ENCODE measurements at places on chromosomes 4 and X.

DNA sequence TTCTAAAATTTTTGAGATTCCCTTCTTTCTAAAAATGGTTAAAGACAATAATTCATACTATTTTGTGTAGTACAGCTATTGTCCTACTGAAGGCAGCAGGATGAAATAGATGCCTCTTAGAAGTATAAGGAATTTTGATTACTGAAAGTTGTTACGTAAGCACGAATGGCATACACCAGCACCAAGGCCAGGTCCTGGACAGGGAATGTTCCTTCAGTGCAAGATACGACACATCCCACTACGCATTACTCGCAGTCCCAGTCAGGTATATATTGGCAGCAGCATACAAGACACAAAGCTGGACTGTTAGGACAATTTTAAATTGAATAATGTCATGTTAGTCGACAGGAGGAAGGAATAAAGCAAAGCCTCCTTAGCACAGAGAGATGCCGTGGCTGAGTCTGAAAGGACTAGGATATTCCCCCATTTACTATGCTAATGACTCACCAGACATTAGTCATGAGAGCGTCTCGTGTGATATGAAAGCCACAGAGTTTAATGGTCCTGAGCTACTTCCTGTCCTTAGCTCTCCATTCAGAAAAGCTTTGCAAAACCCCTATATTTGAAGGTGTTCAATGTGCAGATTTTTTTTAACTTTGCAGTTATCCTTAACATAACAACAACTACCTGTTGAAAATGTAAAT, 504.3 kb downstream of the FAM133A start:
- DNase-seq, result no peak

DNA sequence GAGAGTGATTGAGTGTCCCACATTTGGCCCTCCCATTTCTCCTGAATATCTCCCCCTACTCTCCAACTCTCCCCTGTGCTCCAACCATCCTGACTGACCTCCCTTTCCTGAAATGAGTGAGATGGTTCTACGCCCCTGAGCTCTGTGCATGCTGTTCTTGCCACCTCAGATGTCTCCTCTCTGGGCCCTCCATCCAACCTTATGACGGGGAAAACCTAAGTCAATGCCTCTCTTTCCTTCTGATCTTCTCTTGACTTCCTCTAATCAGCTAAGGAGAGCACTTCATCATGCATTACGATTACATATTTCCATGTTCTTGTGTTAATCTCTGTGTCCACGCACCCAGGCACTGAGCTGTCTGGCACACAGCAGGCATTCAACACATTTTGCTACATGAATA, 1.1 kb upstream of the TNIP3 start:
- DNase-seq, result no peak

GRCh38 chr4:90960840-90961239, 833.6 kb downstream of the CCSER1 start:
- DNase-seq, result no peak

DNA sequence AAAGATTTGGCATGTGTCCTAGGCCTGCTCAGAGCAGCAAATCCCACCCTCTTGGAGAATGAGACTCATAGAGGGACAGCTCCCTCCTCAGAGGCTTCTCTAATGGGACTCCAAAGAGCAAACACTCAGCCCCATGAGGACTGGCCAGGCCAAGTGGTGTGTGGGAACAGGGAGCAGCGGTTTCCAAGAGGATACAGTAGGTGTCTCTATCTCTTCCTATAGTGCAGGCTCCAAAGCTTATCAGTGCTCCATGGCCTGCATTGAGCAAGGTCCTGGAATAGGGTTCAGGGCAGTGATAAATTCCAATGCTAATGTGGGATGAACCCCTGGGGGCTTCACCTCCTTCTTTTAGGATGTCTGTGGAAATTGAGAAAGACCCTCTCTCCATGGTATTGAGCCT, 15.7 kb upstream of the MAGEA10 start:
- no peak for DNase-seq

DNA sequence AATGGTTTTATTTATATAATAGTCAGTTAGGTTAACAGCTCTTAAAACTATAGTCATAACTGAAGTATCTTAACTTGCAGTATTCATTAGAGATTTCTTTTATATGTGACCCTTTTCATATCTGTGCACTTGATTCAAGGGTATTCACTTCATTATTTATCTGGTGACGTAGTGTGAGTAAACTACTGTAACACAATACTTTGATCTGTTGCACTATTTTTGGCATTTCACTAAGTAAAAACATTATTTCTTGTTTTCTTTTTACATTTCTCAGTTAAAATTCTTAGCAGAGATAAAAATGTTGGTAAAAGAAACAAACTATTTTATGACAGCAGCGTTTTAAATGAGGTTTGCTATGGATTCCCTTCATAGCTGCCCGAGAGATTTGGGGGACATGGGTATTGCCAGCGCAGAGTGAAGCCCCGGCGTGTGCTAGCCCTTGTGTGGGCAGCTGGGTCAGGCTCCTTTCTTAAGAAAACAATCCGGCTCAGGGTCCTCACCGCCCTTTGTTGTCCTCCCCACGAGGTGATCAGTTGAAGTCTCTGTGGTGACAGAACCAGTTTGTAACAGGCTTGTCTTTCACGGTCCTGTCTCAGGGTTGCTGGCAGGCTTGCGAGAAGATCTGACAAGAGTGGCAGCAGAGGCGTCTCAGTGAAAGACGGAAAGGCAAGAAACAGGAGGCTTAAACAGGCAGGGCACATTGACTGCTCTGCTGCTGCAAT, 293.4 kb downstream of the BMPR1B start:
- DNase-seq, result no peak

DNA sequence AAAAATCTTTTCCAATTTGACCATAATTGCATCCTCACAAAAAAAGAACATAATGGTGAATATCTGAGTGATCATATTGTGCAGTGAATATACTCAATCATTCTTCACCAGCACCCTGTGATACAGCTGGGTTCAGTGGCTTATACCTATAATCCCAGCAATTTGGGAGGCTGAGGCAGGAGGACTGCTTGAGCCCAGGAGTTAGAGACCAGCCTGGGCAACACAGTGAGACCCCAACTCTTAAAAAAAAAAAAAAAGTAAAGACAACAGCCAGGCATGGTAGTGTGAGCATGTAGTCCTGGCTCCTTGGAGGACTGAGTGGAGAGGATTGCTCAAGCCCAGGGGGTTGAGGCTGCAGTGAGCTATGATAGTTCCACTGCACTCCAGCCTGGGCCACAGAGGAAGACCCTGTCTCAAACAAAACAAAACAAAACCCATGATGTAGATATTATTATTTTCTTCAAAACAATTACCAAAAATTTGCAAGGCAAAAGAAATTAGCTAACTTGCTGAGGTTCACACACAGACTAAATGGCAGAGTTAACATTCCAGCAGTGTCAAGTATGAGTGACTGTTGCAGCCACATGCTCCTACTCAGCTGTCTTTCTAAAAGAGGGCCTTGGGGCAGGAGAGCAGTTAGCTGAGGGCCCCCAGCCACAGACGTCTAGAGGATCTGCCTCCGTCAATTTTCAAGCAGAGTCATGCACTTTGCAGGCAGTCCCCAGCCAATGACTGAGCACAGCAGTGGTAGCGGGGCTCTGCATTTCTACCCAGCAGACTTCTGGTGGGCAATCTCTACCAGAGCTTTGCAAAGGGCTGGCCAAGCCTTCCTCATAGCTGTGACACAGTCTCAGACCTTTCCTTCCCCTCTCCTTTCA, 33.4 kb downstream of the ADGRA3 start:
- no peak for DNase-seq

DNA sequence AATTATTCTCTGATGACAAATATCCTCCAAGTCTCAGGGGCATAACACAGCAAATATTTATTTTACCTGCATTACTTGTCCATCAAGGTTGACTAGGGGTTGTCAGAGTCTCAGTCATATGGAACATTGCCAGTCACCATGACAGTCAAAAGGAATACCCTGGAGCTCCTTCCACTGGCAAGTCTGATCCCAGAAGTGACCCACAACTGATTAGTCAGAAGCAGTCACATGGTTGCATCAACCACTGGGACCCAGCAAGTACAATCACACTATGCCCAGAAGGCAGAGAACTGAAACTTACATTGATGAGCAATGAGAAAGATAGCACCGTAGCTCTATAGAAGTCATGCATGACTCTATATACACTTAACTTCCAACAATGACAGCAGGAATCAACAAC, 41.9 kb upstream of the SOD3 start:
- DNase-seq, result no peak

- DNase-seq, result no peak
These were observed 64.0 kb downstream of the IGSF1 start for GRCh38 chrX:131225078-131225477.

- peak; percentile 14 for DNase-seq
These were observed 90.6 kb downstream of the LRP2BP start for GRCh38 chr4:185304944-185305690.

GRCh38 chr4:107065201-107065600, 29.1 kb upstream of the DKK2 start:
- DNase-seq, result no peak

DNA sequence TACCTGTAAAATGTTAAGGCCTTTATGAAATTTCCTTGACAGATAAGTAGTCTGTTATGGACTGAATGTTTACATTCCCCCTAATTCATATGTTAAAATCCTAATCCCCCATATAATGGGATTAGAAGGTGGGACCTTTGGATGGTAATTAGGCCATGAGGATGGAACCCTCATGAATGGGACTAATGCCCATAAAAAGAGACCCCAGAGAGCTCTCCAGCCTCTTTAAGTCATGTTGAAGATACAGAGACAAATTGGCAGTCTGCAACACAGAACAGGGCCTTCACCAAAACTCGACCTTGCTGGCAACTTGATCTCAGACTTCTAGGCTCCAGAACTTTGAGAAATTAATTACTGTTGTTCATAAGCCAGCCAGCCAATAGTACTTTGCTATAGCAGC, 1344.5 kb upstream of the PCDH7 start:
- no peak for DNase-seq

- no peak for DNase-seq
These were observed 21.6 kb downstream of the ARAP2 start for GRCh38 chr4:36222702-36223101.

- DNase-seq, result peak; percentile 37
These were observed 25.9 kb downstream of the SMIM31 start for GRCh38 chr4:164779811-164780216.

DNA sequence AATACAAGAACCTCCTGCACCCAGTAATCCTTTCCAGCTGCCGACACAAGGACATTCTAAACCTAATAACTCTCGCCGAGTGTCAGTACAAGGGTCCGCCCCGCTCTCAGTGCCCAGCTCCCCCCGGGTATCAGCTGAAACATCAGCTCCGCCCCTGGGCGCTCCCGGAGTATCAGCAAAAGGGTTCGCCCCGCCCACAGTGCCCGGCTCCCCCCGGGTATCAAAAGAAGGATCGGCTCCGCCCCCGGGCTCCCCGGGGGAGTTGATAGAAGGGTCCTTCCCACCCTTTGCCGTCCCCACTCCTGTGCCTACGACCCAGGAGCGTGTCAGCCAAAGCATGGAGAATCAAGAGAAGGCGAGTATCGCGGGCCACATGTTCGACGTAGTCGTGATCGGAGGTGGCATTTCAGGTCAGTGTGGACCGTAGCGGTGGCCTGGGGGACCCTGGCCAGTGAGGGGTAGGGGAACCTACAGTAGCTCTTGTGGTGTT, at the start of gene MAOA:
Gene MAOA, plus strand, starts transcription at position 295 of the 490 bp plus-strand sequence. Its CDS starts 43 bp downstream, at position 338.
- peak; percentile 26 for DNase-seq

- DNase-seq, result no peak
These were observed 36.7 kb downstream of the PF4 start for GRCh38 chr4:73945140-73945539.

- DNase-seq, result no peak
These were observed 1408.8 kb downstream of the STIM2 start for GRCh38 chr4:28269426-28269825.

- peak; percentile 61 for DNase-seq
These were observed 2.5 kb downstream of the CACNA1F start for GRCh38 chrX:49230500-49231232.

- DNase-seq, result no peak
These were observed 24.3 kb upstream of the TEX13C start for GRCh38 chrX:125295337-125295736.

DNA sequence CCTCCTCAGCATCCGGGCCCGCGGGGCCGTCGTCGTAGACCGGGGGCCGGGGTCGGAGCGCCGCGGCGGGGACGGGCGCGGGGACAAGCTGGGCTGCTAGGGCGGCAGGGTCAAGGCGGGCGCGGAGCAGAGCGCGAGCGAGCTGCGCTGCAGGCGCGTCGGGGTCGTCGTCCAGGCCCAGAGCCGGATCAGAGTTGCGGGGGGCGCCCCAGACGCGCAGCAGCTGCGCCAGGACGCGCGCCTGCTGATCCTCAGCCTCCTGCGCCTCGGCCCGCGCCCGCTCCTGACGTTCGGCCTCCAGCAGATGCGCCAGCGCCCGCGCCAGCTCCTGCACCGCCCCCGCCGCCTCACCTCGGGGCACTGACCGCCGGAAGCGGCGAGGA, 3.5 kb downstream of the PCSK1N start:
- no peak for DNase-seq

DNA sequence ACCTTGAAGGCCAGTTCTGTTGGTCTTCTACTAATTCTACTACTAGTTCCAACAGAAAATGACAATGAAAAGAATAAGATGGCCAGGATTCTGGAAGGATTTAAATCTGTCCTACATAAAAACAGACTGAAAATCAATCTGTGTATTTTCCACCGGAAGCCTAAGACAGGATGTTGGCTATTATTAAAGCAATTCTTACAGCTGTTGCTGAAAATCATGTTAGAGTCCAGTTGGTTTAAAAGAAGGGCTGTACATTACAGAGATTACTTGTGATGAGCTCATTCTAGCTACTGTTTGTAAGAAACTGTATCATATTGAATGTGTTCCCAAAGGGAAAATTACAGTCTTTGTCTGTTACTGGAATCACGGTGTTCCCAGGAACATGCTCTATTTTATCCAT, 54.8 kb upstream of the MAGEB16 start:
- DNase-seq, result no peak

DNA sequence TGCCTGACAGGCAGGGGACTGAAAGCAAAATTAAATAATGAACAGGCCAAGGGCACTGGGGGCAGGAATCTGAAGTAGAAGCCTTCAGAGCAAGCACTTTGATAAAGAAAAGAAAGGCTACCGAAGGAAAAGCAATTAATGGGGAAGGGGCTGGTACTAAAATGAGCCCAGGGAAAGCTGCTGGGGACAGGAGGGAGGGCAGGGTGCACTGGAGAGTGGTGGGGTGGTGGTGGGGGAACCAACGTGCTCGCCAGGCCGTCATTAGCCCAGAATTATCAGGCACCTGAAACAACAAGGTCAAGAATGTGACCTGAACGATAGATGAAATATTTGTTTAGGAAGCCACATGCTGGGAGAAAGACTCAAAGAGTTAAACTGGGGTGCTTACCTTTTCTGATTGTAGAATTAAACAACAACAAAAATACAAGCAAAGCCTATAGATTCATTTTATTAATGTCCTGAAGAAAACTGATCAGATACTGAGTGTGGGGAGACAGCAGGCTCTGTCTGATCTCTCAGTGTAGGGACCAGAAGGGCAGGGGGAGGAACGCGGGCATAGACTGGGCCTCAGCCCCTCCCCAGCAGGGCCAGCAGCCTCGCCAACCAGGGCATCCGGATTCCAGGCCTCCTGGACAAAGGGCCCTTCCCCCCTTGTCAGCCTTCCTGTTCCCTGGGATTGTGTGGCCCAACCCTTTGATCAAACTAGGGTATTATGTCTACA, 239.7 kb upstream of the KLF3 start:
- DNase-seq, result no peak
